ENCODE measurements at places on chromosomes 4 and X.

GRCh38 chr4:74410272-74410671 lies 34.7 kb upstream of the AREG start:
- DNase-seq: no peak

- DNase-seq: no peak
Observed at GRCh38 chr4:78601013-78601412, 49.4 kb downstream of the ANXA3 start.

- DNase-seq: no peak
Observed at GRCh38 chrX:133610056-133610455, 194.8 kb upstream of the GPC4 start.

DNA sequence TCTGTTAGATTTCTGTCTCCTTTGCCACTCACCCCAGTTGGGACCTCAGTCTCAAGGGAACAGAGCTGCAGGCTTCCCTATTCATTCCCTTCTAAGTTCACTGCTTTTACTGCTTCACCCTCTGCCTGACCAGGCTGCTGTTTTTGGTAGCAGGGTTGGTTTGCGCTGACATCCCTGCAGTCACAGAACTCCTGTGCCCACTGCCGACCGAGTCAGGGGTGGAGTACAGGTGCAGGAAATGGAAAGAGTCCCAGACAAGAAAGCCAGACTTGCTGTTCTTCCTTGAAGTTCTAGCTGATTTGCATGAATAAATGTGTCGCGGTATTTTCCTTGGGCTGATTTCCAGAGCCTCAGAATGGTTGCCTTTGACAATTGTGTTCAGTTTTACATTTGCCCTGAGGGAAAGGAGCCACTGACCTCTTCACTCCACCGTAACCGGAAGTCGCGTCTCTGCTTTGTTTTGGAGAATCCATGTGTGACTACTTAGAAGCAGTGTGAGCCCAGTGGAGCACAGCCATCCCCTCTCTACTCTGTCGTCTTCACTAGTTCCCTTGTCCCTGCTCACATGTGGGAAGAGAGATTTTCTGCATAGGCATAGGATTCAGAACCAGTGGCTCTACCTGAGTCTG lies 84.8 kb downstream of the TNIP2 start:
- DNase-seq: no peak

DNA sequence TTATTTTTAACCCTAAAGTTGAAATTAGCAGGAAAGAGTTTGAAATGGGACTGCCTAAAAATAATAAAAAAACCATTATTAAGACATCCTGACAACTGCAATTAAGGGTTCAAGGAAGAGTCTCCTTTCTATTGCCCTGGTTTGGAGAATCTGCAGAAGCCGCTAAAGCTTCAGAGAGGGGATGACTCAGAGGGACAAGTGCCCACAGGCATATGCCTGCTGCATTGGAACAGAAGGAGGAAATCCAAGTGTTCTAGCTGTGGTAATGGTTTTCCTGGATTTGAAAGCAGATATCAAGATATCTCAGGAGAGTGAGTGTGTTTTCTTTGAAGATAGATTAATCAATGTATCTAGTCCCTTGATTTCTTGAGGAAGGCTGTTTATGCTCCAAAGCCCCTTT lies 235.1 kb upstream of the TAPT1 start:
- DNase-seq: no peak

DNA sequence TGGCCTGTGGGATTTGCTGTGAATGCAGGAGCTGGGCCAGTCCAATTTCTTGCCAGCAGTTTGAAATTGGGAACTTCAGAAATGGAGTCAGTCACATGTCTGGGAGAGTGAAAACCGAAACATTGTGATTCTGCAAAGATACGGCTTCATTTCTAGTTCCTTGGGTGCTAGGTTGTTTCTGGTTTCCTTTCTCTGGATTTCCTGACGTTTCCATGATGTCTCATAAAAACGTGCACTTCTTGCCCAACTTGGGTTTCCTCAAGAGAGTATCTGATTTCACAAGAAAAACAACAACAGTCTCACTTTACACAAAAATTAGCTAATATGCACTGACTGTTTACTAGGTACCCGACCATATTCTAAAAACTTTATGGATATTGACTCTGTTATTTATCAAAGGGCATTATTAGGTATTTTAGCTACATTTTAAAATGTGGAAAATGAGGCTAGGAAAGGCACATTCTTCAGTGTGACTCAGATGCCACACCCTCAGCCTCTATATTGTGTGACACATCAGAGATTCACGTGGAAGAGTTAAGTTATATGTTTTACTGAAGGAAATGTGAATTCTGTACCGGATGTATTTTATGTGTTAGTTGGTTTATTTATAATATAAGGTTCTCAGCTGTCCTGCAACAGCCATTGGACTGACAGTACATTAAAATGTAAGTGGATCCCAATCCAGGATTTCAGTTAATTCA lies 225.0 kb upstream of the PUDP start:
- DNase-seq: no peak

DNA sequence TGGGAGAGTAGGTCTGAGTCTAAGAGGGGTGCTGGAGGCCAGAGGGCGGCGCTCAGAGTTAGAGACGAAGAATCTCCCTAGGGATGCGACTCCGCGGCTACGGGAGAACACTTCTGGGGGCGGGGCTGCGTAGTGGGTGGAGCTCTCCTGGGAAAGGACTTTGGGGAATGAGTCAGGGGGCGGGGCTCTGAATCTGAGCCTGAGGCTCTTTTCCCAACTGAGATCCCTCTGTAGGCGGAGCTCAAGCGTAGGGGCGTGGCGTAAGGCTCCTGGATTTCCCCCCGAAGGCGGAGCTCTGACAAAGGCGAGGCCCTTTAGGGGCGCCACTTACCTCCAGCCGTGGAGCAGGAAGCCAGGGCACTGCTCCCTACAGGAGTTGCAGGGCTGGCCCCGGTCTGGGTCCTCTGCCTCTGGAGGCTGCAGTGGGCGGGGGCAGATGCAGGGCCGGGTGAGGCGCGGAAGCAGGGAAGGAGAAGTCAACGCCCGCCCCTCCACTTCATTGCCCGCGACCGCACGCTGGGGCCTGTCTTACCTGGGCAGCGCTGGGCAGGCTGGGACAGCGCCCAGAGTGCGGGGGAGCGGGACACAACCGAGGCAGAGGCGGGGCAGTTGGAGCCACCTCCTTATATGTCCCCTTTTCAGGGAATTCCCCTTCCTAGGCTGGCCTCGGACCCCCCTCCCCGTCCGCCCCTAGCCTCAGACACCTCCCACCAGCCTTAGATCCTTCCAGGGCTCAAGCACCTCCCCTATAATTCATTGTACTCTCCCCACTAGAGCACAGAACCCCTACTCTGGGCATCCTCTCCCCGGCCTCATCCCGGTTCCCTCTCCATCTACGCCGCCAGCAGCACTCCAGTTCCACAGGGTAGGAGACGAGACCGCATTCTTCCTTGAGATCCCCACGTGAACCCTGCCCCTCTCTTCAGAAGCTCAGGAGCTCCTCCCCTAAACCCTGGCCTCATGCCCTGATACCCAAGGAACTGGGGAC lies 1.6 kb downstream of the PRICKLE3 start:
- peak; percentile 93 for DNase-seq

GRCh38 chr4:151786158-151786495 lies 25.3 kb upstream of the GATB start:
- DNase-seq: no peak

DNA sequence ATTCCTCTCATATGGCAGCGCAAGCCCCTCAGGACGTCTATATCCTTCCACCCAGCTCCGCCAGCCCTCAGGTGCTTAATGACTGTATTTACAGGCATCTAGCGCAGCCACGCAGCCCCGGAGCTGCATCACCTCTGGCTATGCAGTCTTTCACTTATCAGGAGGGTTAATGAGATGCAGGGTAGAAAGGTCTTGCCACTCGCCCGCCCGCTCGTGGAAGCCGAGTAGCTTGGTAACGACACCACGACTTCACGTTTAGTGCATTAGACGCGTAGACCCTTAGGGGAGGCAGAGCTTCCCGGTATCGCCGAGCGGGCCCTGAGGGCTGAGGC lies 1.5 kb upstream of the SLC16A2 start:
- DNase-seq: no peak

- no peak for DNase-seq
Observed at GRCh38 chr4:151296227-151296626, 19.3 kb downstream of the PRSS48 start.

DNA sequence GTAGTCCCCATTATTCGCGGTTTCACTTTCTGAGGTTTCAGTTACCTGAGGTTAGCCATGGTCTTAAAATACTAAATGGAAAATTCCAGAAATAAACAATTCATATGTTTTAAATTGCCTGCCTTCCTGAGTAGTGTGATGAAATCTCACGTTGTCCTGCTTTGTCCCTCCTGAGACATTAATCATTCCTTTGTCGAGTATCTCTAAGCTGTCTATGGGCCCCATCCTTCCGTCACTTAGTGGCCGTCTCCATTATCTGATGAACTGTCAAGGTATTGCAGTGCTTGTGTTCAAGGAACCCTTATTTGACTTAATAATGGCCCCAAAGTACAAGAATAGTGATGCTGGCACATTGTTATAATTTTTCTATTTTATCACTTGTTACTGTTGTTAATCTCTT lies 94.8 kb downstream of the ADGRL3 start:
- DNase-seq: no peak

- DNase-seq: peak; percentile 24
Observed at GRCh38 chr4:134906404-134907023, 704.9 kb upstream of the PABPC4L start.

GRCh38 chr4:159342374-159342773 lies 239.5 kb downstream of the RAPGEF2 start:
- DNase-seq: no peak

GRCh38 chrX:37640142-37640541 lies 45.4 kb upstream of the XK start:
- peak; percentile 82 for DNase-seq

GRCh38 chrX:118961866-118962560 lies 12.4 kb upstream of the LONRF3 start:
- DNase-seq: no peak

GRCh38 chrX:47351706-47352105 lies 18.7 kb upstream of the ZNF157 start:
- no peak for DNase-seq

DNA sequence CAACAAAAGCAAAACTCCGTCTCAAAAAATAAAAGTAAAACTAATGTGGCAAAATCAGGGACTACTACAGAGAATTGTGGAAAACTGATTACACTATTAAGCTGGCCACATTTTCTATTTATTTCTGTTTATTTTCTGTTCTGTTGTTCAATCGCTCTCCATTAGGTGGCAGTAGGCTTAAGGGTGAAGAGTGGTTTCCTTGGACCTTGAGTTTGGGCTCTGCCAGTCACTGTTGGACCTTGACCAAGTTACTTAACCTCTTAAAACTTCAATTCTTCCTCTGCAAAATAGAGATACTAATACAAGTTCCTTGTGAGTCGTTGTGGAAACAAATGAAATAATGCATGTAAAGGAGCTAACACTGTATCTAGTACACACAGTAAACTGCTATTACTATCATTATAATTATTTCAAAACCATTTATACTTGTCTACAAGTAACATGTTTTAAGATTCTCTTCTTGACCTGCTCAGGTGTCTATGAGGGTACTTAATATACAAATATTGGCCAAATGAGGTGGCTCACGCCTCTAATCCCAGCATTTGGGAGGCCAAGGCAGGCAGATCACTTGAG lies 15.2 kb downstream of the HSD17B11 start:
- peak; percentile 60 for DNase-seq

- DNase-seq: peak; percentile 69
Observed at GRCh38 chrX:109732017-109732801, 848 bp downstream of the ACSL4 start.

- no peak for DNase-seq
Observed at GRCh38 chrX:118249146-118249545, 96.8 kb upstream of the WDR44 start.

GRCh38 chrX:74736450-74736849 lies 122.0 kb upstream of the RLIM start:
- DNase-seq: no peak

- no peak for DNase-seq
Observed at GRCh38 chr4:95077864-95078263, 320.1 kb downstream of the BMPR1B start.

- no peak for DNase-seq
Observed at GRCh38 chrX:23854945-23855344, 52.8 kb downstream of the APOO start.

- no peak for DNase-seq
Observed at GRCh38 chr4:106114270-106114669, 201.7 kb downstream of the TBCK start.

DNA sequence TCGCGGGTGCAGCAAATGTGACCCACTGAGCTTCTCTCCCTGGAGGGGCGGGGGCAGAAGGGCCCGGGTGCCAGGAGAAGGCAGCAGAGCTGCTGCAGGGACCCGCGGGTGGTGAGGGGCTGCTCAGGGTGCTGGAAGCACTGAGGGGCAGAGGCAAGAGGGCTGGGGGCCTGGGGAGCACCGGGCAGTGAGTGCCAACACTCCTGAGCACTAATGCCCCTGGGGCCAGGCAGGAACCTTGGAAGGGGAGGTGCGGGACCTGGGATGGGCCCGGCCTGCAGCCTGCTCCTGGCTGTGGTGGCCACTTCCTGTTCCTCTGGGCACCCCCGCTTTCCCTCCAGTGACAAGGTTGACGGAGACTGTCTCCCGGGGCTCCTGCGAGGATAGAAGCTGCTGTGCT lies 66.5 kb upstream of the ADRA2C start:
- no peak for DNase-seq

GRCh38 chr4:184163813-184164212 lies 53.9 kb downstream of the ENPP6 start:
- DNase-seq: peak; percentile 55

DNA sequence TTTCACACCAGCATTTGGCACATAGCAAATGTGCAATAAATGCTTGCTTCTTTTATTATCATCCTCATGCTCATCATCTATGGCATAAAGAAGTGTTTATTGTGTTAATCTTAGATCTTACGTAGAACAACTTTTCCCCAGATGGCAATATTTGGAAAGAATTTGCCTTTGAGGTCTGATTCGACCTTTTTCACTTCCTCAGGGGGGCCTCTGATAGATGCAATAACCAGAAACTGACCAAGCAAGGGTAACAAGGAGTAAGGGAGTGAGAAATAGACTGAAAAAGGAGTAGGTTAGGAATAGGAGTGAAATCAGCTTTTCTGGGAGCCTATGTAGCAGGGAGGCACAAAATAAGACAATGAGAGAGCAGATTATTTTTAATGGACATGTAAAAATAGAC lies 70.2 kb downstream of the RRAGB start:
- no peak for DNase-seq

- peak; percentile 80 for DNase-seq
Observed at GRCh38 chr4:79331126-79331876, 5.4 kb upstream of the NAA11 start.

DNA sequence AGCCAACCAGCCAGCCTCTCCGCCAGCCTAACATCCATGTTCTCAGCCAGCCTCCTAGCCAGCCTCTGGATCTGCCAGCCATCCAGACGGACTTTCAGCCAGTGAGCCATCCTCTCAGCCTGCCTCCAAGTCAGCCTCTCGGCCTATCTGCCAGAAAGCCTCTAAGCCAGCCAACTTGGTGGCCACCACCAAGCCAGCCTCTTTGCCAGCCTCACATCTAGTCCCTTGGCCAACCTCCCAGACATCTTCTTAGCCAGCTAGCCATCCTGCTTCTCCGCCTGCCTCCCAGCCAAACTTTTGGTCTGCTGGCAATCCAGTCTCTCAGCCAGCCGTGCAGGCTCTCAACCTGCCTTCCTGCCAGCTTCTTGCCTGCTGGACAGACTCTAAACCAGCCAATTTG lies 16.4 kb upstream of the ARAP2 start:
- no peak for DNase-seq

GRCh38 chr4:33802578-33802977 lies 2441.7 kb downstream of the ARAP2 start:
- DNase-seq: no peak

Data from KBM-7 (cell line).